Stromal cell of bone marrow (primary cell): ENCODE measurements at places on chromosomes 13 and 19.

DNA sequence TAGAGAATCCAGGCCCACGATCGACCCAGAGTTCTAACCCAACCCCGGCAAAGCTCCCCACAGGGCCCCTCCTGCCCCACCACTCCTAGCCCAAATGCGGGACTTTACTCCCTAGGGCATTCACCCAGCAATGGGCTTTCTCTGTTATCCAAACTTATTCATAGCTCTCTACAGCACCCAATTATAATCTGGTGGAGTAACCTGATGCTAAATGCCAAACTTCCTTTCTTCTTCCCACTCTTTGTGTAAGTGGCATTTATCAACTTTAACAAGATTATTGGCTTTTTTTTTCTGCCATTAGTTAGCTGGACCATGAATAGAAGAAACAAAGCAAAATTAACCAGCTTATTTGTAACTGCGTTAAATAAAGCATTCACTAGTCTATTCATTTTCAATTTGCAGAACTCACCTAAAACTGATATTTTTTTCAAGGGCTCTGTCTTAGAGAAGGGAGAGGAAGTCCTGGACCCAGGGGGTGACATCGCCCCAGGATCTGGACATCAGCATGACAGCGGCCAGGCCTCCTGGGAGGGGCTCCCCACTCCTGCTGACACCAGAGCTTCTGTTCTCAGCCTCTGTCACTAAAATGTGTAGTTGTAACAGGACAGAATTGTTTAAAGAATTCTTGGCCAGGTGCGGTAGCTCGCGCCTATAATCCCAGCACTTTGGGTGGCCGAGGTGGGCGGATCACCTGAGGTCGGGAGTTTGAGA is 1.5 kb downstream of the FAM124A start:
- no peak for DNase-seq

GRCh38 chr13:72458701-72459100 is 268.7 kb downstream of the MZT1 start:
- peak; percentile 9 for DNase-seq

DNA sequence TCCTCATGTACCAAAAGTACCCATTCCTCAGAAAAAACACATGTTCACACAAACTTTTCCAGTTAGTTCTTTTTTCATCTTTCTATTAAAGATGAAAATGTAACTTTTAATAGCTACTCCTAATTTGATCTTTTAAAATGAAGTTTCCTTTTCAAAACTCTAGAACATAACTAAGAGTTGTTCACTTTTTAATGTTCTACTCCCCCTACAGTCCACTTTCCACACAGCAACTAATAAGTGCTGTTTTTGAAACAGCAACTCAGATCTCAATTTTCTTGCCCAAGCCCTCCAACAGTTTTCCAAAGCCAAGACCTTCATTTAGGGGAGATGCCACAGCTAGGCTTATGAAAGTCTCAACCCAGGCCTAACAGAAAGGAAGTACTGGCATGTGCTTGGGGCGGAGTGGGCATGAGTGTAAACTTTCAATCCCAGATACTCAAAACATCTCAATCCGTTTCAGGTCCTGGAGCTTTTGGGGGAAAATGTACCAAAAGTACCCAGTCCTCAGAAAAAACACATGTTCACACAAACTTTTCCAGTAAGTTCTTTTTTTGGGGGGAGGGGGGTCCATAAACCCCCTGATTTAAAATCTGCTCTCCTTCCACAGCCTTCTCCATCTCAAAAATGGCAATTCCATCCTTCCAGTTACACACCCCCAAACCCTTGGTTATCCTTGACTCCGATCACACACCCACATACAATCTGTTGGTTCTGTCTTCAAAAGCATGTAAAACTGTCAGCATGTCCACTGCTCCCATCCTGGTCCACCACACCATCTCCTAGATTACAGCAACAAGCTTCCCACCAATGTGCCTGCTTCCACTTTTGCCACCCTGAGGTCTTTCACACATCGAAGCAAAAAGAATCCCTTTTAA is 2.0 kb downstream of the FBL start:
- peak; percentile 40 for DNase-seq

DNA sequence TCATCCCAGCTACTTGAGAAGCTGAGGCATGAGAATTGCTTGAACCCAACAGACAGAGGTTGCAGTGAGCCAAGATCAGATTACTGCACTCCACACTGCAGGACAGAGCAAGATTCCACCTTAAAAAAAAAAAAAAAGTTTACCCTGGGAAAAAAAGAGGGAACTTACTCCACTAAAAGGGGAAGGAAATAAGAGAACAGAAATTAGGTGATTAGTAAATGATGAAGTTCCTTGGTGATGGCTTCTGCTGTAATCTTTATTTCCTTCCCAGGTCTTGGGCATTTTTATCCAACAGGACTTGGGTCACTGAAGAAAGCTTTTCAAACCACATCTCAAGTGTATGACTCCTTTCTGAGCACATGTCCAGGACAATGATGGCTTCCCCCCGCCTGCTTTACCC is 9.3 kb downstream of the ZNF780A start:
- no peak for DNase-seq

- no peak for DNase-seq
Measured at GRCh38 chr19:6412447-6413091, 12.0 kb downstream of the KHSRP start.

- no peak for DNase-seq
Measured at GRCh38 chr13:24167666-24168391, 7.3 kb downstream of the SPATA13 start.

GRCh38 chr13:33372251-33372919 is 86.8 kb upstream of the STARD13 start:
- no peak for DNase-seq

DNA sequence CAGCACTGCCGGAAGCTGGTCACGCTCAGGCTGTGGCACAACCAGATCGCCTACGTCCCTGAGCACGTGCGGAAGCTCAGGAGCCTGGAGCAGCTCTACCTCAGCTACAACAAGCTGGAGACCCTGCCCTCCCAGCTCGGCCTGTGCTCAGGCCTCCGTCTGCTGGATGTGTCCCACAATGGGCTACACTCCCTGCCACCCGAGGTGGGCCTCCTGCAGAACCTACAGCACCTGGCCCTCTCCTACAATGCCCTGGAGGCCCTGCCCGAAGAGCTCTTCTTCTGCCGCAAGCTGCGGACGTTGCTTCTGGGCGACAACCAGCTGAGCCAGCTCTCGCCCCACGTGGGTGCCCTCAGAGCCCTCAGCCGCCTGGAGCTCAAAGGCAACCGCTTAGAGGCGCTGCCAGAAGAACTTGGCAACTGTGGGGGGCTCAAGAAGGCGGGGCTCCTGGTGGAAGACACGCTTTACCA is 3.2 kb upstream of the MAP2K7 start:
- DNase-seq, result no peak

- DNase-seq, result no peak
Measured at GRCh38 chr13:99256709-99257108, 1.5 kb downstream of the GPR18 start.

- no peak for DNase-seq
Measured at GRCh38 chr13:109647053-109647452, 139.3 kb downstream of the IRS2 start.

DNA sequence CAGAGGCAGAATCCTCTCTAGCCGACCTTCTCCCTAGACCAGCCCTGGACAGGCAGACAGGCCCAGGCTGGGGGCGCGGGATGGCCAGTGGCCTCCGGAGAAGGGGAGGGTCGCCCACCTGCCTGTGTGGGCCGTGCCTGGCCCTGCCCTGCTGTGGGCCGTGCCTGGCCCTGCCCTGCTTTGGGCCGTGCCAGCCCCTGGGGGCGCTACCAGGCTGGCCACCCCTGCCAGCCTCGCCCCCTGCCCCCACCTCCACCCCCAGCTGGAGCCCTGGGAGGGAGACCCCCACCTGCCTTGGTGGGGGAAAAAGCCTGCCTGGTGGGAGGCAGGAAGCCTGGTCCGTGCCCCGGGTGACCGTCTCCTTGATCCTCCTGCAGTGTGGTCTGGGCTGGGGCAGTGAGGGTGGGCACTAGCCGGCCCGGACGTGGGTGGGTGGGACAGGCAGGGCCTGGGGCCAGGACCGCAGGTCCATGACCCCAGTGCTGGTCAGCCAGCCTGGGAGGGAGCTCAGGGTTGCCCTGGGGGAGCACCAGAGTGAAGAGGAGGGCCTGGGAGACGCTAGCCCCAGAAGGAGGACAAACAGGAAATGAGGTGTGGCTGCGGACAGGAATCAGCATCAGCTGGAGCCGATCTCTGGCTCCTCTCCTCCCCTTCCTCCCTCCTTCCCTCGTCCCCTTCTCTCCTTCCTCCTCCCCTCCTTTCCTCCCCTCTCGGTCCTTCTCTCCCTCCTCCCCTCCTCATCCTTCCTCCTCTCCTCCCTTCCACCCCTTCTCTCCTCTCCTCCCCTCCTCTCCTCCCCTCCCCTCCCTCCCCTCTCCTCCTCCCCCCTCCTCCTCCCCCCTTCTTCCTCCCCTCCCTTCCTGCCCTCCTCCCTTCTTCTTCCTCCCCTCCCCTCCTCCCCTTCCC is 5.1 kb upstream of the MKNK2 start:
- DNase-seq, result peak; percentile 47

- DNase-seq, result peak; percentile 96
Measured at GRCh38 chr13:20714563-20715329, 11.2 kb downstream of the IL17D start.

DNA sequence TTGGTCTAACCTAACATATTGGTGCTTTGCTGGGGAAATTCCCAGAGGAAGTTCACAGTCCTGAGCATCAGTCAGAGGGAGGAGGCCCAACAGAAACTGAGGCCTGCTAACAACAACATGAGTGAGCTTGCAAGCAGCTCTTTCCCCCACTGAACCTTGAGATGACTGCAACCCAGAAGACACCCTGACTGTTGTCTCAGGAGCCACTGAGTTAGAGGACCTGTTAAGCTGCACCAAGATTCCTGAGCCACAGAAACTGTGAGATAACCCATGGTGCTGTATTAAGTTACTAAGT is 193.2 kb upstream of the UBL3 start:
- DNase-seq, result no peak

DNA sequence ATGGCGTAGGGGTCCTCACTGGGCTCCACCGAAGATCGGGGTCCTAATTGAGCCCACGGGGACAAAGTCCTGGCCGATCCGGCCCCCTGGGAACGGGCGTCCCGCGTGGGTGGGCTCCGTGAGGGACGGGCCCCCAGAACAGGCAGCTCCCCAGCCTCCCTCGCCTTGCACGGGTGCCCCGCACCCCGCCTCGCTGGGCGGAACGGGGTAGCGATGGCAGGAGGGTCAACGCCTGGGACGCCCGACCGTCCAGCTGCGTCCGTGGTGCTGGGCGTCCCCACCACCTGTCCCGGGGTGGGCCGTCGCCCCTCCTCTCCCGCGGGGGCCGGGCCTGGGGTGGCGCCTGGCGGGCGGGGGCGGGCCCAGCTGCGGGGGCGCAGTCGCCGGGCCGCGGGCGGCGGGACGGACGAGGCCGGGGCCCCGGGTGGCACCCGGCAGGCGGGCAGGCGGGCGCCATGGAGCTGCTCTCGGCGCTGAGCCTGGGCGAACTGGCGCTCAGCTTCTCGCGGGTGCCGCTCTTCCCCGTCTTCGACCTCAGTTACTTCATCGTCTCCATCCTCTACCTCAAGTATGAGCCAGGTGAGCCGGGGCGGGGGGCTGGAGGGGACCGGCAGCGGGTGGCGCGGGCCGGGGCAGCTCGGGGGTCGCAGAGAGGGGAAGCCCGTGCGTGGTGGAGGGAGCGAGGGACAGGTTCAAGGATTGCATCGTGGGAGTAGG is at the start of gene TMEM38A:
Gene TMEM38A, plus strand, starts transcription at position 377 of the 717 bp plus-strand sequence. Its CDS starts 79 bp downstream, at position 456.
- DNase-seq, result no peak

DNA sequence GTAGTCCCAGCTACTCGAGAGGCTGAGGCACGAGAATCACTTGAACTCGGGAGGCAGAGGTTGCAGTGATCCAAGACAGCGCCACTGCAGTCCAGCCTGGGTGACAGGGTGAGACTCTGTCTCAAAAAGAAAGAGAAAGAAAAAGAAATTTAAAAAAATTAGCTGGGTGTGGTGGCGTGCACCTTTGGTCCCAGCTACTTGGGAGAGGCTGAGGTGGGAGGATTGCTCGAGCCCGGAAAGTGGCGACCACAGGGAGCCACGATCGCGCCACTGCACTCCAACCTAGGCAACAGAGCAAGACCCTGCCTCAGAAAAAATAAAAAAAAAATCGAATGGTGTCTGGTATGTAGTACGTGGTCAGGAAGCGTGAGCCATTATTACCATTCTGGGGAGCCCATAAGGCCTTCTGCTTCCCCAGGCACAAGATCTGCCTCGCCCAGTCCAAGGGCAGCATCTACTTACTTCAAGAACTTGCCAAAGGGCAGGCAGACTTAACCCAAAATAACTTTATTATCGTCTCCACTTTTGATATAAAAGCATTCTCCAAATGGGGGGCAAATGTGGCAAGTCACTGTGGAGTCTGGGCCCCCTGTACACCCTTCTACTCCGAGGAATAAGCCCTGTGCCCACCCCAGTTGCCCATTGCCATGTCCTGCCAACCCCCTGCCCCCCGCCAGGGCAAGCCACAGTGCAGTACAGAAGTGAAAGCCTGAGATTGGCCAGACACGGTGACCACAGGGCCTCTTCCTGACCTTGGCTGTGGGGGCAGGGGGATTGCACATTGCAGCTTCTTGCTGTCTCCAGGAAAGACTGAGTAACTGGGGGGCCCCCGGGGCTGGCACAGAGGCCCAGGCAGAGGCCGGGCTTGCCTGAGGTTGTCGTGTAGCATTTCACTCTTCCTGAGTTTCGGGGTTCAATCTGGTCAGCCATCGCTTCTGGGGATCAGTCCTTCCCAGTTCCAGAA is 12.6 kb downstream of the CCL25 start:
- no peak for DNase-seq

DNA sequence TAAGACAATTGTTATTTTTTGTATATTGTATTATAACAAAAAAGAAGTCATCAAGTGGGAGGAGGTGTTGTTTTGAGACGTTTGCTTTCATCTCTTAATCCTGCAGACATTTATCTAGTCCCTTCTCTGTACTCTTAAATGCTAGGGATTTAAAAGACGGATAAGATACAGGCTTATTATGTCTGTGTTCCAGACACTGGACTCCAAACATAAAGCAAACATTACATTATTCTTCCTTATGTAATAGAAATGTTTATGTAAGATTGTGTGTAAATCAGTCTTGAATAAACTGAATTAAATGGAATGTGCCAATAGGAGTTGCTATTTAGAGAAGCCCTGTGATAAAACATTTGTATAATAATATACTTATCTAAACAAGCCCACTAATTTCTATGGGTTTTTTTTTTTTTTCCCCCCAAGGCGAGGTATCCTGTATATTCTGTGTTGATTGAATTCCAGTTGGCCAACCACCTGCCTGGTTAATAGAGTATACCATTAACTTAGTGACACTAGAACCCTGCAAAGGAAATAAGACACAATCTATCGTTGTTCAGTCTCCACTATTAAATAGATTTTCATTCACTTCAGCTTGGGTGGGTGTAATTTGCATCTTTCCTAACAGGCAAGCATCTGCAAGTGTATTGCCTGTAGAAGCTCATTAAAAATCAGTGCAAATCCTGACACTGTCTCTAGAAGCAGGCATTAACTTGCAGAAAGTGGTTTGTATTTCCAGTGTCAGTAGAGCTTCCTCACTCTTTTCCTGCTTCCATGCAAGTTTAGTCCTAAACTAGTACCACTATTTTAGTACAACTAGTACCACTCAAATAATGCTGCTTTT is 69.0 kb downstream of the LRCH1 start:
- no peak for DNase-seq

- DNase-seq, result peak; percentile 36
Measured at GRCh38 chr13:77980592-77980991, 62.0 kb upstream of the EDNRB start.

- DNase-seq, result no peak
Measured at GRCh38 chr19:38032951-38033350, 125.9 kb downstream of the SIPA1L3 start.

- DNase-seq, result no peak
Measured at GRCh38 chr13:31433746-31434145, 234.0 kb downstream of the B3GLCT start.

GRCh38 chr19:11338569-11339253 is 746 bp downstream of the RAB3D start:
- DNase-seq, result no peak
